PC-3 (cell line): ENCODE measurements at places on chromosomes 3 and 15. TPM values are rescaled to one million over a fixed set of nuclear protein-coding genes. Genes with fewer than 3 reads are reported as not detected.

FAM107A gene
- 0.07 and 0.29 TPM in 2 replicates for total RNA-seq

DNA sequence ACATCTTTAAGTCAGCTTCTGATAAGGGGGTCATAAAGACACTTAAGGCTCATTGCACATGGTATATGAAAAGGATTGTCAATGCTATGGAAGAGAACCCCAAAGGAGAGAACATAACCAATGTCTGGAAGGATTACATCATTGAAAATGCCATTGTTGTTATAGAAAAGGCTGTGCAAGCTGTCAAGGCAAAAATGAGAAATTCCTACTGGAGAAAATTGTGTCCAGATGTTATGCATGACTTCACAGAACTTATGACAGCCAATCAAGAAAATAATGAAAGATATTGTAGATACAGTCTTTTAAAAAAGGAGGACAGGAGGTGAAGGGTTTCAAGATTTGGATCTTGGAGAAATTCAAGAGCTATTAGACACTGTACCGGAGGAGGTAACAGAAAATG, 96.3 kb upstream of the MBNL1 start:
- H3K27ac ChIP-seq: no peak overlapping the region
- peaks cover 28% of the 10 kb centered on the region for H3K4me1 ChIP-seq
- no peaks in the 10 kb centered on the region for H3K27me3 ChIP-seq
- H3K36me3 ChIP-seq: no peaks in the 10 kb centered on the region
- DNase-seq: no peak
- no peak overlapping the region for H3K4me3 ChIP-seq

DNA sequence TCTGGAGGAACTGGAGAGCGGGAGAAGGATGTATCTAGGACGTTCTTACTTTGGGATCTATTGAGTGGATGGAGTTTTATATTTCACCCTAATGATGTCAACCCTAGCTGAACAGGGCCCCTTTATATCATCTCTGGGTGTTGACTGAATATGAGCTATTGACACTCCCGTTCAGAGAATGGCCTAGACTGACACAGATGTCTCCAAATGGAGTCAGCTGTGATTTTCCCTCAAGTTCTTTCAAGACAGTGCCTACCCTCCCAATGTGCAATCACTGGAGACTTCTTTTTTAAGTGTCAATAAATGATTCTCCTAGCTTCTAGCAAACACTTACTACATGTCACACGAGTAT, 63.8 kb downstream of the FRMD4B start:
- no peak overlapping the region for H3K27ac ChIP-seq
- no peaks in the 10 kb centered on the region for H3K4me1 ChIP-seq
- DNase-seq: no peak
- no peaks in the 10 kb centered on the region for H3K36me3 ChIP-seq
- H3K4me3 ChIP-seq: no peak overlapping the region

DNA sequence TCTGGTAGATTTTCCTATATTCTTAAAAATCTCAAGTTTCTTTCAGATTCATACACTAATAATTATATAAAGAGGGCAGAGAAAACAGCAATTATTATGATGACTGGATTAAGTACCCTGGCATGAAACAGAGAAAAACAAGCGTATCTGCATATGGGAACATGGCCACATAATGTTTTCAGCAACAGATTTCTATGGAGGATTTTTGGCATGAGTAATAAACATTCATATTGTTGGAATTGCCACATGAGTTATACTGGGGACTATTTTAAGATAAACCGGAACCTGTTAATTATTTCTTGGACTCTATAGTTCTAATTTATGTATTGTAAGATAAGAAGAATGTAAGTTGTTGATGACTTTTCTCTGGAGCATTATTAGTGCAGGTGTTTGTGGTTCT, 112.7 kb downstream of the OXSM start:
- H3K4me1 ChIP-seq: no peaks in the 10 kb centered on the region
- peaks cover 39% of the 10 kb centered on the region for H3K27me3 ChIP-seq
- H3K4me3 ChIP-seq: no peak overlapping the region
- no peaks in the 10 kb centered on the region for H3K36me3 ChIP-seq
- H3K27ac ChIP-seq: no peak overlapping the region

DNA sequence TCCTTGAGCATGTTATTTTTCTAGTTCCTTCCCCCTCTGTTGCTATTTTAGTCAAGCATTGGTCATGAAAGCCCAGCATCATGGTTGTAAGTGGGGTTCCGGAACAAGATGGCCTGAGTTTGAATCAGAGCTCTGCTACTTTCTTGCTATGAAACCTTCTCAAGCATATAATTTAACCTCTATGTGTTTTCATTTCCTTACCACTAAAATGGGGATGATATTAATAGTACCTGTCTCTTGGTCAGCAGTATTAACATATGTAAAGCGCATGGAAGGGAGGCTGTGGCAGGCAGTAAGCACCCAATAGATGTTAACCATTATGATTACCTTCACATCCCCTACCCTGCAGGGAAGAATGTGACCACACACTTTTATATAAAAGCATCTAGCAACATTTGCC, 14.3 kb upstream of the SPRED1 start:
- H3K36me3 ChIP-seq: no peaks in the 10 kb centered on the region
- no peak overlapping the region for H3K4me3 ChIP-seq
- H3K27ac ChIP-seq: no peak overlapping the region
- no peaks in the 10 kb centered on the region for H3K4me1 ChIP-seq
- no peak for DNase-seq
